Activated CD4-positive, alpha-beta T cell treated with anti-CD3 and anti-CD28 coated beads, Interleukin-2, amount 10 ng/mL, durations not matched to agents 7 days and 5 days (primary cell): ENCODE measurements at places on chromosomes 5 and 9. TPM values are rescaled to one million over a fixed set of nuclear protein-coding genes. Genes with fewer than 3 reads are reported as not detected.

Gene GPX3
- not detected for total RNA-seq

Gene ENHO
- total RNA-seq: not detected

DNA sequence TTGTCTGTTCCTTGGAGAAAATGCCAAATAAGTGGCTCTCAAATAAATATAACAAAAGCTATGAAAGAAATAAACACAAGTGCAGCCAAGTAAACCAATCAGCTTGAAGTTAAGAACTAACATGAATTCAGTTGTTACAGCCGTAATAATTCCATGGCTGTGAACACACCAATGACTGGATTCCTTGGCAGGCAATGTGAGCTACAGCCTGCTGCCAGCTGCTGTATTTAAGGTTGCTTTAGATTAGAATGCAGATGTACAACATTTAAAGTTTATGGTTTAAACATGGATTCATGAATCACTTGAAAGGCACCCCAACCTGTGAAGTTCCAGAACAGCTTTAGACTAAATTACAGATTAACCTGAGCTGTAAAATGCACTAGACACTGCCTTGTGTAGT lies 626.4 kb upstream of the SEMA6A start:
- H3K36me3 ChIP-seq: no peaks in the 10 kb centered on the region
- H3K4me3 ChIP-seq: no peak overlapping the region
- no peaks in the 10 kb centered on the region for H3K27me3 ChIP-seq

GRCh38 chr5:34003941-34004340 lies 3.9 kb downstream of the AMACR start:
- peaks cover 20% of the 10 kb centered on the region for H3K4me1 ChIP-seq
- H3K27me3 ChIP-seq: no peaks in the 10 kb centered on the region
- H3K4me3 ChIP-seq: no peak overlapping the region
- DNase-seq: no peak
- H3K27ac ChIP-seq: no peak overlapping the region
- H3K36me3 ChIP-seq: peaks cover 18% of the 10 kb centered on the region

DNA sequence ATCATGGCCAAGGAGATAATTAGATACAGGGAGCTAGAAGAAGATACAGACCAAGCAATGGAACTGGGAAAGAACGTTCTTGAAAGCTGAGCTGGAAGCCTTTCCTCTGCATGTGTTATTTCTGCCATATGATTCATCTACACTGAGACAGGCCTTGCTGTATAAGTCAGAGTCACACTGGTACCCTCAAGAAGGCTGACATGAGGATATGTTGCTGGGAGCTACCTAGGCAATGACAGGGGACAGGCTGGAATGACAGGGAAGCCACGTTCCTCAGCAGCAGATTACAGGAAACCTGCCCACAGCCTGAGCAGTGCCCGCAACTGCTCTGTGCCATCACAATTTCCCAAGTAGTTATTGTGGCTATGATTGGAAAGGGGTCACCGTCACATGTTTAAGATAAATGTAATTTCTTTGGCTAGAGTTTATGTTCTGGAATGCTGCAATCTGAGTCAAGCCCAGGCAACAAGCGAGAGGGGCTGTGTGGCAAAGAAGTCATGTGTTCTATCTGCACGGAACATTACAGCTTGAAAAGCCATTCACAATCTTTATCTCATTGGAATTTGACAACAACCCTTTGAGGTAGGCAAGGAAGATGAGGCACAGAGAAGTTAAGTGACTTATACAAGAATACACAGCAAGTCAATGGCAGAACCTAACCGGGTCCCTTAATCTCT lies 108.2 kb downstream of the TTLL11 start:
- no peaks in the 10 kb centered on the region for H3K4me1 ChIP-seq
- DNase-seq: no peak
- H3K27ac ChIP-seq: no peak overlapping the region
- H3K4me3 ChIP-seq: no peak overlapping the region

DNA sequence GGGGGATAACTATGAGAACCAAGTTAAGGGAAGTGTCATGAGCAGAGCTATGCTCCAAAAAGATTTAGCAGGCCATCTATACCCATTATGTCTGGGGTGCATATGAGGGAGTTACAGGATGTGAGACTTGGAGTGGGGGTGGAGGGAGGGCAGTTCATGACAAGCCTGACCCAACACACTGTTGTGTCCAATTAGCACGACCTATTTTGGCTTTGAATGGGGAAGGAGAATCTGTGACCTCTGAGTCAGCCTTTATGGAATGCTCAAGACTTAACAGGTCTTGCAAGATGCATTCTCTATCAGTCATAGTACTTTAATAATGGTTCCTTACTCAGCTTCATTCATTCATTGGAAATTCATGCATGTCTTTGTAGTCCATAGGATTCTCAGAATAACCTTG lies 71.7 kb downstream of the GRIA1 start:
- H3K36me3 ChIP-seq: no peaks in the 10 kb centered on the region
- H3K27ac ChIP-seq: no peak overlapping the region
- H3K4me3 ChIP-seq: no peak overlapping the region
- no peaks in the 10 kb centered on the region for H3K4me1 ChIP-seq
- no peaks in the 10 kb centered on the region for H3K27me3 ChIP-seq

DNA sequence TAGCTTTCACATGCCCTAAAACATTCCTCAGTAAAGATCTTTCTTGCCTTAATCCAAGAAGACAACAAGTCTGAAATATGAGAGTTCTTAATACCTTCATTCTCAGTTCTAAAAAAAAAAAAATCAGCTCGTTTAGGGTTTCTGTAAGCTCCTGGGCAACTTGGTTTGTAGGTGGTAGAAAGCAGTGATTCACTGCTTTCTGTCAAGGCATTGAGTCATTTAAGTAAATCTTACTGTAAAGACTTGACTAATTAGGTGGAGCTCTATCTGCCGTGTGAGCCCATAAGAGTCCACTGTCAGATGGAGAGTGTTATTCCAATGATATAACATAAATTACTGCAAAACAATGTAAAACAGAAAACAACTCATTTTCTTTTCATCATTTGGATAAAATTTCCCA lies 56.1 kb upstream of the MAST4 start:
- no peak overlapping the region for H3K4me3 ChIP-seq
- no peaks in the 10 kb centered on the region for H3K36me3 ChIP-seq
- no peaks in the 10 kb centered on the region for H3K27me3 ChIP-seq
- no peak for DNase-seq
- H3K4me1 ChIP-seq: peaks cover 3% of the 10 kb centered on the region

DNA sequence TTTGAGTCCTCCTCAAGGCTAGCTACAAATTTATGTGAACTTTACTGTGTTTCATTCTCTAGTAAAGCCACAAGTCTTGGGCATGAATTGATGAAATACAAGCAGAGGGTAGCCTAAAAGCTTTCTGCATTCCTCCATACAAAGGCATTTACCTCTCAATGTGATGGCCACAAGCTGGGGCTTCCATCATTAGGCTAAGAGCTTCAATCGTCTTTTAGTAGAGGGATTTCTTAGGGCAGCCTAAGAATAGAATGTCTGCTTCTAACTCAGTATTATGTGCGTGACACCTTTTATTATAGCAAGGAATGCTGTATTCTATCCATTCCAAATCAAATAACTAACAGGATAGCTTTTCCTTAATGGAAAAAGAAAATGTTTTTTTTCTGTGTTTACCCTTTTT lies 3.7 kb downstream of the PLAC8L1 start:
- no peaks in the 10 kb centered on the region for H3K27me3 ChIP-seq
- peaks cover 4% of the 10 kb centered on the region for H3K36me3 ChIP-seq
- no peaks in the 10 kb centered on the region for H3K4me1 ChIP-seq
- H3K27ac ChIP-seq: no peak overlapping the region
